ENCODE measurements at places on chromosomes 3 and 15.

DNA sequence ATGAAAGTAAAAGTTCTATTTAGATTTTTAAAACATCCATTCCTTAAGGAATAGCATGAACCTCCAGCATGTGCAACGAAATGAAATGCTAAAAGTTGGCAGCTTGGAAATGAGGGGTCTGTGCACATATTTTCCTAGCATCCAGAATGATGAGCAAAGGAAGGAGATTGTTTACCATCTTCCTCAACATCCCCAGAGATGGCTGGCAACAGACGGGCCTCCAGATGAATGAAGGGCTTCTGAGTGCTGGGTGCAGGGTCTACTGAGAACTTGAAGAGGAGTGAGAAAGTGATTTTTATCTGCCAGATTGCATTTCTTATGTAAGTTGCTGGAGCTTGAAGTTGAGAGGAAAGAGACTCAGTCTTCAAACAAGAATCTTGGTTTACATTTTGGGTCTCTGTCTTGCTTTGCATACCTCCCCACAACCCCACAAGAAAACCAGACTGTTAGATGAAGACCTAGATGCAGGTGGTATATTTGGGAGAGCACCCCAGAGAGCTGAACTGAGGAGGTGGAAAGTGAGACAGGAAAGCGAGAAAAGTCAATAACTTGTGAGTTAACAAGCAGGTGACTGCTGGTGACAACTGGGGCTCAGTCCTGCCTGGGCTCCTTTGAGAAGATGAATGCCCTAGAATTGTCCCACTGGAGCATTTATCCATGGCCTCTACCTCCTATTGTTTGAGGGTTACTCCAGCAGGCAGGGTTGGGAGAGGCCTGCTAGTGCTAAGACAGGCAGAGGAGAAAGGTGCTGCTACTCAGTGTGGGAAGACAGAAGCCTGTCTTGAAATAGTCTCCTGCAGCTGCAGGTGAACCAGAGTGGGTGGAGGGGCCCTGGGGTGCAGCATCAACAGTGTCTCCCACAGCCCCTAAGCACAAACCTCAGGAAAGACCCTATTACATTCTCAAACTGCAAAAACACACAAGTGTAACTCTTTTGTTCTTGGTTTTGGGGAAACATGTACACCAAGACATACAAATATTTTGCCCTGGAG is 10.5 kb upstream of the CCK start:
- DNase-seq = no peak

DNA sequence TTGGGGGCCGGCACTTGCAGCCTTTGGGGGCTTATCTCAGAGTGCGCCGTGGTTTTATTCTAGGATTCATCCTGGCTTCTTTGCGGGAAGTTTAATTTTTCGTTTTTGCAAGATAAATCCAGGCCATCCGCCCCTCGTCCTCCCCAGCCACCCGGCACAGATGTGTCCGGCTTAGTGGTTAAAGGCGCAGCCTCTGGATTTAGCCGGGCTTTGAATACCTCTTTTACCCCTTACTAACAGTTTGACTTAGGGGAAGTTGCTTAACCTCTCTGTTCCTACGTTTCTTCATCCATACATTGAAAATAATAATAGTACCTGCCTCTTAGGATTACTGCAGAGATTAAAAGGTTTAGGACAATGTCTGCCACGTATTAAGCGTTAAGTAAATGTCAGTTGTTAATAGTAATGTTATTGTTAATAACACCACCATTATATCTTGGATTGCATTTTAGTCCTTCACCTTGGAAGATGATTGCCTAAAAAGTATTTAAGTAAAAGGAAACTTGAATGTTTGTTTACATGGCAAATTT is 714 bp downstream of the ECT2 start:
- peak; percentile 69 for DNase-seq

DNA sequence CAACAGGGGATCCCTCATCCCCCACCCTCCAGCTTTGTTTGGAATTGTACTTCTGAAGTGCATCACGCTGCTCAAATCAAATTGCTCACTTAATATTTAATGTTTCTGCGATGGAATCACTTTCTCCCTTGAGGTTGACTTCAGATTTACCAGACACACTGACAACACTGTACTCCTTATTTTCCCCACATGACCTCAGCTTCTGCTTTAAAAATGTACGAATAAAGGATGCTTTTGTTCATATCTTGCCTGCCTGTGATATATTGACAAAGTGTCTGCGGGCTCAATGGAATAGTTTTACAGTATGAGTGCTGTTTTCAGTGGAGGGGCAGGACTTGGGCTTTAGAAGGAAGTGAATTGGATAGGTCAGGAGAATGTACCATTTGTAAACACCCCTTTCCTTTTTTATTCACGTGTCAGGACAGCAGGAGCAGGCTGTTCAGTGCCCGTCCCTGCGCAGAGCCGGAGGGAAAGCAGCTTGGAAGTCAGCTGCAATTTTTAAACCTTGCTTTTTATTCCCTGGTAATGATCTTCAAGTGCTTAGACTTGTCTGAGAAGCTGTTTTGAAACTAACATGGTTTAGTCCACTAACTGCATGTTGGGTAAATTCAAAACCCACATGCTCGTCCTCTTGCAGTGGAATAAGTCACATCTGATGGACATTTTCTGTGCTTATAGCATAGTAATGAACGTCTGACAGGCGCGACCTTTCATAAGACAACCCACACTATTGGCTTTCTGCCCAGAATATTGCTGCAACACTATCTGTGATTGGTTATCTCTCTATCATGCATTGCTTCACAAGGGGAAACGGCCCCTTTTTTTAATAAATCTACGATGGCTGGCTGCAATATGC is 29.9 kb downstream of the MBNL1 start:
- peak; percentile 92 for DNase-seq

DNA sequence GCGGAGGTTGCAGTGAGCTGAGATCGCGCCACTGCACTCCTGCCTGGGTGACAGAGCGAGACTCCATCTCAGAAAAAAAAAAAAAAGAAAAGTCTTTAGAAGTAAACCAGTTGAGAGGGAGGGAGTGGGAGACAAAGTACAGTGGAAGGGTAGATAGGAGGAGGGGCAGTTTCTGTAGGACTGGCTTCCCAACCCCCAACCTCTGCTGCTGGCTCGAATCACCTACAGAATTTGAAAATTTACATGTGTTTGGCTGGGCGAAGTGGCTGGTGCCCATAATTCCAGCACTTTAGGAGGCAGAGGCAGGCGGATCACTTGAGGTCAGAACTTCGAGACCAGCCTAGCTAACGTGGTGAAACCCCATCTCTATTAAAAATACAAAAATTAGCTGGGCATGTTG is 24.1 kb upstream of the SEMA4B start:
- DNase-seq = no peak

DNA sequence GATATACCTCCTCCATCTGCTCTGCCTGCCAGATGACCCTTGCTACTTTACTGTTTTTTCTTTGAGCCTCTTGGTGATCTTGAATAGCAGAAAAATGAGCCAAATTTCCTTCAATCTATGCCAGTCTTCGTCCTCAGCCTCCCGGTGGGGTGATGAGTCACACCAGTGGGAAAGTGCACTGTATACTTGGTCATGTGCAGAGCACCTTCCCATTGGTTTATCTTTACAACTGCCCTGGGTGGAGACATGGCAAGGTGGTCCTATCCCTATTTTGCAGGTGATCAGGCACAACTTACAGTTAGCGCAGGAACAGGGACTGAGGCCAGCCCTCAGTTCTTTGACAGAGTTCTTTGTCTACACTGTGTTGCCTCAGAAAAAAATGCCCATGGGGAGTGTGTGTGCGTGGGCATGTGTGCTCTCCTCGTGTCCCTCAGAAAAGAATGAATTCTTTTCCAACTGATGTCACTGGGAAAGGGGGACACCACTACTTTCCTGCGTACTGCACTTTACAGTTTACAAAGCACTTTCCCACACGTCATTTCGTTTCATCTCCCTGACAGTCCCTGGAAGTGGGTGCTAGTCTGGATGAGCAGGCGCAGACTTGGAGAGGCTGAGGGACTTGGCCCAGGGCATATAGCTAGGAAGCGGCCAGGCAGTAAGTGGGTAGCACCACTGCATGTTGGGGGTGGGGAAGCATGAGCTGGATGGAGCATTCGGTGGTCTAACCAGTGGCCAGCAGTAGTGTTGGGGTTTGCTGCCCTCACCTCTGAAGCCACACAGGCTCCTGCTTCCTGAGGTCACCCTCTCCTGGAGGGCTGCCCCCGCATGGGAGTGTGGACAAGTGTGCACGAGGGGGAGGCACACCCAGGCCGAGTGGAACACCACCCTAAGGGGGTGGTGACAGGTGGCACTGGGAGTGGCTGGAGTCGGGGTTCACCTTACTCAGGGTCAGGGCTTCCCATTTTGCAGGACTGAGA is 24.1 kb downstream of the SMAD3 start:
- peak; percentile 56 for DNase-seq

- peak; percentile 2 for DNase-seq
Observed at GRCh38 chr3:169034401-169034800, 629.1 kb downstream of the MECOM start.

GRCh38 chr15:78241017-78241416 is 6.7 kb upstream of the ACSBG1 start:
- DNase-seq = peak; percentile 87

DNA sequence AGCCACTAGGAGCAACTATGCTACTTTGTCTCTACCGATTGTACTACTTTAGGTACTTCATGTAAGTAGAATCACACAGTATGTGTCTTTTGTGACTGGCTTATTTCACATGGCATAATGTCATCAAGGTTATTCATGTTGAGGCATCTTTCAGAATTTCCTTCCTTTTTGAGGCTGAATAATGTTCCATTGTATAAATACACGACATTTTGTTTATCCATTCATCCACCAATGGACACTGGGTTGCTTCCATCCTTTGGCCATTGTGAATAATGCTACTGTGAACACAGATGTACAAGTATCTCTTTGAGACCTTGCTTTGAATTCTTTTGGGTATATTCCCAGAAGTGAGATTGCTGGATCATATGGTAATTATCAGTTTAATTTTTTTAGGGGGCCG is 29.2 kb downstream of the MYO5A start:
- no peak for DNase-seq

- peak; percentile 25 for DNase-seq
Observed at GRCh38 chr3:57691411-57692132, 1.3 kb downstream of the DENND6A start.

- DNase-seq = no peak
Observed at GRCh38 chr3:101193957-101194356, 126.4 kb downstream of the IMPG2 start.

DNA sequence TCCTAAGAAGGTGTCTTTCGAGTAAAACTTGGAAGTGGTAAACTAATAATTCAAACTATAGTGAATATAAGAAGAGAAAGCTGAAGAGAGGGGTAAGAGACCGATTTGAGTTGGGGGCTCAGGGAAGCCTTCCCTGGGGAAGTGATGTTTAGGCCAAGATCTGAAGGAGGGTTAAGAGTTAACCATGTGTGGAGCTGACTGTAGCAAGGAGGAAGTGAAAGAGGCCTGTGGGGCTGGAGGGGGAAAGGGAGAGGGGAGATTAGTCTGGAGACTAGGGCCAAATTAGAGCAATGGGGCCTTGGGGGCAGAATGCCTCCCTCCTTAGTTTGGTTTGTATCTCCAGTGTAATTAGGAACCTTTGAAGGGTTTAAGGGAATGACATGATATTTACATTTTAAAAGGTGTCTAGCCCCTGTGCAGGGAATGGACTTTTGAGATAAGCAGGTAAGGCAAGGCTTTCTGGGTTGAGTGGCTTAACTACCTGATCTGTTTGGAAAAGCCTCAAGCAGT is 2.2 kb downstream of the ZNF592 start:
- peak; percentile 85 for DNase-seq

- DNase-seq = no peak
Observed at GRCh38 chr3:64808061-64808460, 120.3 kb upstream of the ADAMTS9 start.

GRCh38 chr15:72117486-72118016 is 399 bp downstream of the MYO9A start:
- peak; percentile 80 for DNase-seq

- DNase-seq = peak; percentile 4
Observed at GRCh38 chr3:117603097-117603496, 893.5 kb downstream of the TUSC7 start.

GRCh38 chr3:121918779-121919483 is 24.7 kb downstream of the SLC15A2 start:
- no peak for DNase-seq

DNA sequence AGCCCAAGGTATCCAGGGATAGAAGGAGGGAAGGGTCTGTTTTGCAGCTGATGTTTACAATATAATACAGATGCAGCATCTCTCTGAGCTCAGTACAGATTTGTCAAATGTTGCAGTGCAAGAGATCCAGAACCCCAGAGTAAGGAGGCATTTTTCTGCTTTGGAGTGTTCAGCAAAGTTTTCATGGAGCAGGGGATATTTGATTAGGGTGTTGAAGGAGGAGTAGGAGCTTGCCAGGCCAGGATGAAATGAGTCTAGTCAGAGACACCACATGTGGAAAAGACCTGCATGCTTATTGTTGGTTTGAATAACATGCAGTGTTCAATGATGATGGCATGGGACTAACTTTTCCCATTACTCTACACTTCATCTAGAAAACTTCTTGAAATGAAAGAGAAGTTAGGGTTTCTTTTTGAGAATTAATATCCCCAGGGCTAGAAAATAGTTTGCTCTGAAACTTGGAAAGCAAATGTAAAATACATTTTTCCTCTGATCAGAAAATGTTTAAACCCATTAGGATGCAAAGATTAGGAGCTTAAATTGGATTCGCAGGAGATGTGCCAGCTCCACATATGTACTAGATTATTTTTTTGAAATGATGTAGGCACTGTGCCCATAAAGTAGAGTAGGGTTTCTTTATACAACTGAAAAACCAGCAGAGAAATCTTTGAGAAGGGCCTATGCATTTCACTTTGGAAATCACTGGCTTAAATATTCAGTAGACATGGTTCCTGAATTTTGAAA is 243.8 kb downstream of the CACNA2D3 start:
- no peak for DNase-seq

GRCh38 chr3:126782536-126782935 is 78.5 kb downstream of the CHCHD6 start:
- no peak for DNase-seq

GRCh38 chr3:152930516-152930915 is 95.6 kb downstream of the P2RY1 start:
- DNase-seq = no peak

DNA sequence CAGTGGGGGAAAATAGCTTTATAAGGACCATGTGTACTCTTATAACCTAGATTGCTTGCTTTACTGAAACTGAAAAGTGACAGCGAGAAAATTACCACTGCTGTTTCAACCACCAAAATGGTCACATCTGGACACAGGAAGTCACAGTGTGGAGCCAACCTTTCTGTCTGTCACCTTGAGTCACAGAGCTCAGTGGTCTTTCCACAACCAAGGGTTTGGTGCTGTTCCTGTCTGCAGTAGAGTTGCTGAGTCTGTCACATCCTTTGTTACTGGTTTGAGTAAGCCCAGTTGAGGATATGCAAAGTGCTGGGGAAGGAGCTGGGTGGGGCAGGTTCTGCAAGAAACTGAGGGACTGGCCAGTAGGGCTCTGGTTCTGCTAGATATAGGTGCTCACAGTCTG is 139.1 kb upstream of the EIF1B start:
- no peak for DNase-seq

Data from NB4 (cell line).